ENCODE measurements at places on chromosomes 1 and 21.

- no peak for DNase-seq
These were observed 17.2 kb upstream of the CLIC6 start for GRCh38 chr21:34651642-34652041.

DNA sequence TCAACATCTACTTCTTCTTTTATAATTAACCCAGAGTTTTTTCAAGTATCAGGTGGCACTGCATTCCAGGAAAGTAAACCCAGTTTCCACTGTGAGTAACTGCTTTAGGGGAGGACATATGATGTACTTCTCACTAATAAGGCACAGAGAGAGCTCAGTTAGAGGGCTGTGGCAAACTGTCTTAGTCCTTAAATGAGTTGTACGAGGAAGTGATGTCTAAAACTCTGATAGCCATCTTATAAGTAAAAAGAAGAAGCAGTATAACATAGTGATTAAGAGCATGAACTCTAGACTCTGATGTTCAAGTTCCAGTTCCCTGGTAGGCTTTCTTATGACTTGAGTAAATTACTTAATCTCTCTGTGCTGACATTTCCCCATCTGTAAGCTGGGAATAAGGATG lies 58.7 kb upstream of the PTGS2 start:
- DNase-seq, result peak; percentile 16

DNA sequence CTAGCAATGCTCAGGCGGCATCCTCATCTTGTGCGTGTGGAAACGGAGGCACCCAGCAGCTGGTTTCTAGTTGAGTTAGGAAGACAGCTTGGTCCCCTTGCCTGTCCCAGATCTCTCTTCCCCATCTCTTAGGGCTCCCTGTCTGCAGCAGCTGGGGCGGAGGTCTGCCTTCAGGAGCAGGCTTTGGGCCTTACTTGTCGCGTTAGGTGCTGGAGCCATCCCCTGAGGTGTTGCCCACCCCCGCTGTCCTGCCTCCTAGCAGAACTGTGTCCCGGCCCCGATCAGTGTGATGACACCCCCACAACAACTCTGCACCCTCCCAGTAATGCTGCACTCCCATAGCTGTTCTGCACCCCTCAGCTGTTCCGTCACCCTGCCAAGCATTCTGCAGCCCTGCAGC lies 40.7 kb downstream of the UMODL1 start:
- DNase-seq, result no peak

DNA sequence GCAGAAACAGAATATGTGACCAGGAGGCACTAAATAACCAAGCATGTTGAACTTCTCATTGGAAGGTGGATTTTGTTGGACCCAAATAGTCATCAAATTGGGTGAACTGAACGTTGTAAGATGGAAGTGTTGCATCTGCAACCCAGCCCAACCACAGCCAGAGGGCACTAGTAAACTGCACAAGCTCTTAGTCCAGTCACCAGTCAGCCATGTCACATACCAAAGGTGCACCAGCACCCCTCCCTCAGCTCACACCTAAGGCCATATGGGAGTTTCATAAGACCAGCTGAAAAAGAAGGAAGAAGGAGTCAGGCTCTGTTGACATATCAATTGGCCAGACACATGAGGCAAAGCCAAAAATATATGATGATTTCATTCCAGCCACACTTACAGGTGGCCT lies 481.7 kb upstream of the NR5A2 start:
- no peak for DNase-seq

DNA sequence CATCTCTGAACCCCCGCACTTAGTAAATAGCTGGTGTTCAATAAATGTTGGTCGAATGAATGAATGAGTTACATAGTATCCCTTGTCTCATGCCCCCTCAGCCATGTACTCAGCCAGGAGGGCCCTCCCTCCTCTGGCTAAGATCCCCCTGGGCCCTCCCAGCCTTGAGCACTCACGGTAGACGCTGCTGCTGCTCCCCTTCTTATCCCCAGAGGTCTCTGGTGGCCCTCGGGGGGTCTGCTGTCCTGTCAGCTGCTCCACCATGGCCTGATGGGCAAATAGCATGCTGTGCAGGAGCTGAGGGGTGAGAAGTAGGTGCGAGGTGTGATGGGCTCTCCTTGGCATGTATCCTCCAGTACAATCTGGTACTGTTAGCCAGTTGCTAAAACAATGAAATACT lies 1.9 kb downstream of the ETV3L start:
- DNase-seq, result no peak

- DNase-seq, result no peak
These were observed 6.0 kb downstream of the IFFO2 start for GRCh38 chr1:18950401-18951026.

- DNase-seq, result no peak
These were observed 5.6 kb downstream of the CFAP57 start for GRCh38 chr1:43177691-43178090.
